ENCODE measurements at places on chromosomes 1 and 21.

DNA sequence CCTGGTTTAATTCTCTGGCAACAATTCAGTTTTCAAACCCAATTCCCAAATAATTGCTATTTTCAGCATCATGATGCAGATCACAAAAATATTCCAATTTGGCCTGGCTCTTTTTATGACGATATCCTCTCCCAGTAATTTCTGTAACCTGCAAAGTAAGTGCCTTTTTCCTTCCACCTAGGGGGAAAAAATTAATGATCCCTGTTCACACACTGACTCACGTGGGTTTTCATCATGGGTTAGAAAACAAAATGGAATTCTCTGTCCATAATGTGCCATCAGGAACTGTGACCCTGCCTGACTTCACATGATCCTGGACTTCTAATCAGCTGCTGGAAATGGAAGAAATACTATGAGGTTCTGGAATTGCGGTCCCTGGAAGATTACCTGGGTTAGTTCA is 24.5 kb downstream of the AK2 start:
- no peak for DNase-seq

- peak; percentile 83 for DNase-seq
Observed at GRCh38 chr1:155938220-155938627, 3.2 kb upstream of the RXFP4 start.

DNA sequence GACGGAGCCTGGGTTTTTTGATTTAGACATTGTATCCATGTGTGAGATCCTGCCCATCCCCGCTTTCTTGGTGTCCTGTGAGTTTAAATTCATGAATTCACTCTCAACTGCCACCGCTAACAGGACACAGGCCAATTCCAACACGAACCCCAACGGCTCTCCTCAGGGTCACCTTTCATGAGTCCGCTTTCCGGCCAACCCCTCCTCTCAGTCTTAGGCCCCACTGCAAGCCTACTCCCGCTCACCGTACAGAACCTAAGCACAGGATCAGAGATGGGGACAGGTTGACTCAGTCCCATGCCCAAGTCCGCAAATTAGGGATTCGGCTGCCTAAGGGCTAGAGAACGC is 238 bp upstream of the SCP2 start:
- no peak for DNase-seq

DNA sequence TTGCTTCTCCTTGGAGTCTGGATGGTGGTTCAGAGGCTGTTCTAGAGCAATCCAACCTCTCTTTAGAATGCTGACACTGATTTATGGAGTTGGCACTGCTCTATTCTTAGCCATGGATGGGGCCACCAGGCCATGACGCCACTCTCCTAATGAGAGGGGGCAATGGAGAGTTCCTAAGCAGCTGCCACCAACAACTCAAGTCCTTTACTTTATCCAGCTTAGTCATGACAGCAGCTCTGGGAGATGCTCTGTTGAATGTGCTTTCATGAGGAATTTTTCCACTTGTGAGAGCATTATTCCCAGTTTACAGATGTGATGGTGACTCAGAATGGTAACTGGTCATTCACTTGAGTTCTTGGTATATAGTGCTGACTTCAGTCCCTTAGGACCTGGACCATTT is 366.3 kb downstream of the HHAT start:
- no peak for DNase-seq

- peak; percentile 63 for DNase-seq
Observed at GRCh38 chr1:162670928-162671663, 38.8 kb downstream of the DDR2 start.

GRCh38 chr1:999725-1000356 is at the start of gene HES4:
HES4 (minus strand) TSS chr1:1000097; CDS start chr1:999973, 124 bp downstream.
- peak; percentile 94 for DNase-seq

- no peak for DNase-seq
Observed at GRCh38 chr1:116033322-116033721, 57.0 kb downstream of the SLC22A15 start.

- DNase-seq = no peak
Observed at GRCh38 chr1:10308001-10308400, 90.9 kb upstream of the PGD start.

DNA sequence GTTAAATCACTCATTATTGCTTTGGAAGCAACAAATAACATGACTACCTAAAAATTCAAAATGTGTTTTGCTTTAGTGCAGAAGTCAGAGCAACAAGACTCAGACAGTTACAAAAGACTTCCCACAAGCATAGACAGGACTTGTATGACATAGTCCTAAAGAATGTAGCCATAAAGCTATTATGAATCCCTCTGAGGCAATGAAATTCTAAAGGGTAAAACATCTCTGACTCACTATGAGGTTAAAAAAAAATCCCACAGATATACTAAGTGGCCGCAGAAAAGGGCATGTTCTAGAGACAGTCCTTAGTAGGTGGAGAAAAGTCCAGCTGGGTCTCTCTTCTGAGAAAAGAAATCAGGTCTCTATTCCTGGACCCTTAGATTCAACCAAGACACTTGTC is 4.9 kb downstream of the PRKAB2 start:
- peak; percentile 94 for DNase-seq

DNA sequence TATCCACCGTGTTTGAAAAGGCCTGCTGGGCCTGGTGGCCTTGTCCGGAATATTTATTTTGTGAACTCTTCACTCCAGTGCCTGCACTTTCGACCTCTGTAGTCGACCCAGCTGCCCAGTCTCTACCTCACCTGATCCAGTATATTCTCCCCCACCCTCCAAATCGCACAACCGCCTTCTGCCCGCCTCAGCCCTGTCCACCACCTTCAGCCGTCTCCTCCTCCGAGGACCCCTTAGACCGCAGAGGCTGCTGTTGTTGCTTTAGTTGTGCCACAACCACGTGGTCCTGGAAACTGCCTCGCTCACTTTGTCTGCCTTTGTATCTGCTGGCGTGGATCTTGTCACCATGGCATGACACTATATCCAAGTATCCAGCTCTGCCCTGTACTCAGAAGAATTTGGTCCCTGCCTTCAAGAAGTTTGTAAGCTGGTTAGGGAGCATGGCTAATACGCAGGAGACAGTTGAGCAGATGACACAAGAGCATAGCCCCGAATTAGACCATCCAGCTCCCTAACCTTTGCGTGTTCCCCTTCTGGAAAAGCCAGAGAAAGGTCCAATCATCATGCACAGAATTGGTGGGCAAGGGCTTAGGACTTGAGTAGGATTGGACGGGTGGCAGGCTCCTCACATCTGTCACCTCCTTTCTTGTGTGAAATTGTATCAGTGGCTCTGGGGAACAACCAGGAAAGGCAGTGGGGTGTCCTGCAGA is 1.5 kb downstream of the PHGDH start:
- peak; percentile 19 for DNase-seq

DNA sequence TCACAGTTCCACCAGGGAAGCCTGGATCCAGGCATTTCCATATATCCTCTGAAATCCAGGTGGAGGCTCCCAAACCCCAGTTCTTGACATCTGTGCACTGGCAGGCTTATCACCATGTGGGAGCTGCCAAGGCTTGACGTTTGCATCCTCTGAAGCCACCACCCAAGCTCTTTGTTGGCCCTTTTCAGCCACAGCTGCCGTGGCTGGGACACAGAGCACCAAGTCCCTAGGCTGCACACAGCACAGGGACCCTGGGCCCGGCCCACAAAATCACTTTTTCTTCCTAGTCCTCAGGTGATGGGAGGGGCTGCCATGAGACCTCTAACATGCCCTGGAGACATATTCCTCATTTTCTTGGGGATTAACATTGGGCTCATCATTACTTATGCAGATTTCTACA is 22.3 kb downstream of the RNPC3 start:
- DNase-seq = no peak

GRCh38 chr1:235513495-235514366 is 9.5 kb upstream of the B3GALNT2 start:
- DNase-seq = peak; percentile 88

DNA sequence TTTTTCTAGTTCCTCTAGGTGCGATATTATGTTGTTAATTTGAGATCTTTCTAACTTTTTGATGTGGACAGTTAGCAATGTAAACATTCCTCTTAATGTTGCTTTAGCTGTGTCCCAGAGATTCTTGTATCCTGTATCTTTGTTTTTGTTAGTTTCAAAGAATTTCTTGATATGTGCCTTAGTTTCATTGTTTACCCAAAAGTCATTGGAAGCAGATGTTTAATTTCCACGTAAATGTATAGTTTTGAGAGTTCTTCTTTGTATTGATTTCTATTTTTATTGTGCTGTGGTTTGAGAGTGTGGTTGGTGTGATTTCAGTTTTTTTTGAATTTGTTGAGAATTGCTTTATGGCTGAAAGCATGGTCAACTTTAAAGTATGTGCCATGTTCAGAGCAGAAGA is 319.4 kb downstream of the PTBP2 start:
- no peak for DNase-seq

DNA sequence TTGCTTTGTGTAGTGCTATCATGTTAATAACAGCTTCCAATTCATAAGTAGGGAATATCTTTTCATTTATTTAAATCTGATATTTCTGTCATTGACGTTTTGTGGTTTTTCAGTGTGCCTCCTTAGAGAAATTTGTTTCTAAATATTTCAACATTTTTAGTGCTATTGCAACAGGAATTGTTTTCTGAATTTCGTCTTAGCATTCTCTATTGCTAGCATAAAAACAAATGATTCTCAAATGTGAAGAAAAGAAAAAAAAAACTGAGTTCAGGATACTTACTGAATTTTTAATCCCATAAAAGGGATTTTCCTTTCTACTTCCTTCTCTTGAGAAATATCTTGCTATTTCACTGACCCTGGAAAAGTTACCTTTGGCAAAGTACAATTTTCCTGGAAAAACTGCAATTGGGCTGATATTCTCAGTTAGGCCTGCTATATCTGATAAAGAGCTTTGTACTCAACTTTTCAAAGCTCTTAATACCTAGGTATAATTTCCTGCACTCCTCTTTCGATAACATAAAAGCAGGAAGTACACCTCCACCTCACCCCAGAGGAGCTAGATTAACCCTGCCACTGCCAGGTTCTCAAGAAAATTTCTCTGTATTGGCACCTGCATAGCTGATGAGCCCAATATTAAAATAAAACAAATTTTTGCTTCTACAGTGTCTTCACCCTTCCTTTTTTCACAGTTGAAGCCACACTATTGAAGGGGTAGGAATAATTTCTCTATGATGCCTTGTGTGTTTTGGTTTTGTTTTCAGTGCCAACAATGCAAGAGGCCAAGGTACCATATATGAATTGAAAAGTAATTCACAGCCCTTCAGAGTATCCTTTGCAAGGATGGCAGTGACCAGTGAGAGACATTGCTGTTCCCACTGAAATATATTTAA is 35.6 kb downstream of the PTPN14 start:
- no peak for DNase-seq

- DNase-seq = no peak
Observed at GRCh38 chr1:65751961-65752360, 40.7 kb upstream of the PDE4B start.

DNA sequence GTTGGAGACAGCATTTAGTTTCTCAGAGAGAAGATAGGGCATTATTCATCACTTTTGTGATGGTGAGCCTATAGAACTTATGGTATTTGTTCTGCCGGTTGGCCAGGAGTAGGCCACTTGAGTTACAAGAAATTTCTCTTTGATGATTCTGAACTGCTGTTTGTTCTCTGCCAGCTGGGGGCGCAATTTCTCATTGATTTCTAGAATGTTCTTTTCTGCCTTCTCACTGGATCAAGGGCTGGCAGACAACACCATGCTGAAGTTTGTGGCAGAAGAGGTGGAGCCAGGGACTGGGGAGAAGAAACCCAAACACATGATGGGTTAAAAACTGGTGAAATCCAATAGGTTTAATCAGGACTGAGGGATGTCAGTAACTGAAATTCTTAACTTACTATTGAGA is 360.6 kb downstream of the FAM72C start:
- DNase-seq = peak; percentile 1

DNA sequence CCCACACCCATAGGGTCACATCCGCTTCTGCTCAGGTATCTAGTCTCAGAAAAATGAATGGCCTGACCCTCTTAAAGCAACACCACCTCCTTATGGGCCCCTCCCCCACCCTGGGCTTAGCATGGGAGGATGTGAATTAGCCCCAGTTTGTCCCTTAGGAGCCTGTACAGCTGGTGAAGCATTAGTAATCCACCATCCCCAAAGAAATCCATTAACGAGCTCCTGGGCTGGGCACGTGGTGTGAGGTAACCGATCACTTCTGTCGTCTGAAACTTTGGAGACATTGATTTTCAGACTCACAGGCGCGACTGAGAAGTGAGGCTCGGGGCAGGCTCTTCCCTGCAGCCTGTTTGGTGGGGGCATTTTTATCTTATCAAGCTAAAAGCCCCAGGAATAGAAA is 10.5 kb downstream of the RASSF5 start:
- DNase-seq = no peak

- DNase-seq = peak; percentile 6
Observed at GRCh38 chr1:60044881-60045280, 28.7 kb downstream of the C1orf87 start.

DNA sequence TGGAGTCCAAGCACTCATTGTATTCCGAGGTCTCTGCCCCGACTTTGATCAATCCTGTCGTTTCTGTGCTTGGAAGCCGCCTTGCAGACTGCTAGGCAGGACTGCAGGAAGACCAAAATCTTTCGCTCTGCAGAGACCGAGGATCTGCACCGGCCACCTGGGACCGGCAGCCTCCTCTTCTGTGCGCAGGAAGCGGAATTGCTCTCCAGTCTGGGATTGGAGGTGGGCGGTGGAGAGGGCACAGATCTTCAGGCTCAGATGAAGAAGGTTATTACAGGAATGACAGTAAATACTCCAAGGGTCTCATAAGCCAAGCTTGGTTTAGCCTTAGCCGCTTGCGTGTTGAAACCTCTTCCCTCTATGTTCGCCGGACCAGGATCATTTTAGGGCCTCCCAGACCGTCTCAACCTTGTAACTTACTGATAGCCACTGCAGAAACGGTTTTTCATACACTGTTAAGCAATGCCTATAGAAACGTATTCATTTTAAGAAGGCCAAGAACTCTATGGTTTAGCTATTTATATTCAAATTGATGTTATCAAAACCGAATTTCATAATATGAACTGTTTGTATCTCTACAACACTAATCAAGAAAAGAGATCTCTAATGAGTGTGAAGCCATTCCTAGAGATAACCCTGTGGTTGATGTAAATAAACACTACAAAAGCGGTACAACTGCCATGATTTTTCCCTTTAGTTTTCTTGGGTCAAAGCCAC is 1.1 kb downstream of the MIA3 start:
- peak; percentile 33 for DNase-seq

All from fibroblast of pulmonary artery (primary cell).